Activated T-helper 1 cell treated with Interleukin-2 at 50 U/mL for 16 hours (primary cell): ENCODE measurements at places on chromosomes 5 and 9.
A peak's percentile ranks its signal among the peaks of the same experiment; 100 is the strongest.

- DNase-seq: no peak
Measured at GRCh38 chr9:134538856-134539566, 102.6 kb upstream of the COL5A1 start.

DNA sequence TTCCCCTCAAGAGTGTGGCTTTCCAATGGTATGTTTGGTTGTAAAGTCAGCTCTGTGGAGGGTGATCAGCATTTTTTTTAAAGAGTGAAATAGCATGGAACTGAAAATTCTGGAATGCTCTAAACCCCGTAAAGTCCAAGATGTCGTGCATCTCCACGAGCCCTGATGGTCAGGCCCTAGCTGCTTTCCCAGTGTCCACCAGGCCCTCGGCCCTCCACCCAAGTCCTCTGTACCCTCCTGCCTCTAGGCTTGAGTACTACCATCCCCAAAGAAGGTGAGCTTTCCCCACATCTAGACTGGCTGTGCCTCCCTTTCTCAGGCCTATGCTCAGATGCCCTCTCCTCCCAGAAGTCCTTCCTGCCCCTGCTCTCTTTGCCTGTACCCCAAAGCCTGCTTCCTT is 280.3 kb downstream of the GADD45G start:
- DNase-seq: no peak

DNA sequence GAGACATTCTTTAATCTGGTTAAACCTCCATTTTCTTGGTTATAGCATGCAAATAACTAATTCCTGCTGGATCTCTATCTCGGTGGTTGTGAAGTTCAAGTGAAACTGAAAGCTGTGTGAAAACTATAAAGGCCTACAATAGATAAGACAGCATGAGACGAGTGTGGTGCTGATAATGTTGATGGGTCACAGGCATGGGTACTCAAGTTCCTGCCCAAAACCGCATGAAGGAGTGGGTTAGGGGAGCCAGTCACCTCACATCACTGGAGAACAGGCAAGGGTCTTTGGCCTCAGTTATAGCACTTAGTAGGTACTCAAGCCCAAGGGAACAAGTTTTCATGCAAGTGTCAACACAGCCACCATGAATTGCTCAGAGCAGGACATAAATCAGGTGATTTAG is 16.7 kb downstream of the HMHB1 start:
- DNase-seq: no peak

DNA sequence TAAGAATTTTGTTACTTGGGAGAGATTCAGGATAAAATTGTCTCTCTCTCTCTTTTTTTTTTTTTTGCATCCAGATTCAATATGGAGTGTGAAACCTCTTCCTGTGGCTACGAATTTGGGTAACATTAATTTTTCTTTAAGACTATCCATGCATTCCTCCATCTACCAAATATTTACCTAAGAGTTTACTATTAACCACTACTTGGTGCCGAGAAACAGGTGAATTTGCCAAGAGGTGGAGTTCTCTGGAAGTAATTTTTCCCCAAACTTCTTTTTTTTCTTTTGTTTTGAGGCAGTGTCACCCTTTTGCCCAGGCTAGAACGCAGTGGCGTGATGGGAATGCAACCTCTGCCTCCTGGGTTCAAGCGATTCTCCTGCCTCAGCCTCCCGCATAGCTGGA is 206.3 kb upstream of the VLDLR start:
- DNase-seq: no peak

GRCh38 chr9:92636627-92637026 is 33.3 kb downstream of the IPPK start:
- no peak for DNase-seq

DNA sequence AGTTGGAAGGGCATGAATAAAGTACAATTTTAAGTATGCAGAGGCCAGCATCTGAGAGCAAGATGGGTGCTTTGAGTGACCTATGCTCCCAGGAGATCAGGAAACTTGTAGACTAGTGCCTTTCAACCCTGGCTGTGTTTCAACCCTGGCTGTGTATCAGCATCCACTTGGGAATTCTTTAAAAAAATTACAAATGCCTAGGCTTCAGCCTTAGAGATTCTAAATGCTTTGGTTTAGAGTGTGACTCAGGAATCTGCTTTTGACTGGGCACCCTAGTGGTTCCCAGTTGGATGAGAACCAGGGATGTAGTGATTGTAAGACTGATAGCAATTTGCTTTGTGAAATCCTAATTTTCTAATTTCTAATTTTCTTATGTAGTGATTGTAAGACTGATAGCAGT is 65.6 kb downstream of the RALGPS1 start:
- no peak for DNase-seq

DNA sequence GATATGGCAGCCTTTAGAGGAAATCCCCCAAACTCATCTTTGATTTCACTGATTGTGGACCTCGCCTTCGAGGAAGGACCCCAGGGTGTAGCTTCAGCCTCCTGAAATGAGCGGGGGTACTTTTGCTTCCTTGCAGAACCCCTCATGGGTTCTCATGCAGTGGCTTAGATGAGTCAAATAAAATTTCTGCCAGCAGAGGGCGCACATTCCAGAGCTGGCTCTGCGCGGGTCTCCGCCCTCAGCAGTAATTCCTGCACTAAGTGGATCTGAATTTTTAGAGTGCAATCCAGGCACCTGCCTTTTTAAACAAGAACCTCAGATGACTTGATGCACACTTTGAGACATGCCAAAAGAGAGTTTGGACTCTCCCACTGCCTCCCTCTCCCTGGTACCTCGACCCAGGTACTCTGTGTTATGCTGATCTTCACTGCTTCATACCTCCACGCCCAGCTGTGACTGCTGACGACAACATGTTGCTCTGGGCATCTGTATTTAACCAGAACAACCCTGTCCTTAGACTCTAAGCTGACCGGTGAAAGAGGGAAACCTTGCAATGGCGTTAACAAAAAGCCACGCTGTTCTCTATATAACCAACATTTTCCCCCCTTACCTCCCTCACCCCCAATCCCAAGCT is 7.3 kb downstream of the EGFLAM start:
- DNase-seq: no peak

- DNase-seq: no peak
Measured at GRCh38 chr5:57900381-57900944, 417.9 kb upstream of the ACTBL2 start.

DNA sequence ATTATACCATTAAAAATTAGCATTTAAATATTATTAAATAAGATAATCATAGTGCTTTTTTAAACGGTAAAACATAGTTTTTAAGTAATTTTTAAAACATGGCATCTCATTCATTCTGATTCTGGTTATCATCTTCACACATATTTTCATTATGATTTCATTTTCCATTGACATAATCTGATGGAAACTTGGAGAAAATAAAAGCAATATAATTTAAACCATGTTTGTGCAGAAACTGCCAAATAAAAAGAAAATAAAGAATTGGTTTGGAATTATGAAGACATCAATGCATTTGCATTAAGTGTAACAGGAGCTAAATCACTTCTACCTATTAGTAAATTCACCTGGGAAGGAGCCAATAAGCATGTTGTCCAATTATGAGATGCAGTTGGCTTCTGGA is 490.1 kb upstream of the CD180 start:
- no peak for DNase-seq

GRCh38 chr9:99025616-99026270 is 79.2 kb upstream of the TGFBR1 start:
- no peak for DNase-seq

DNA sequence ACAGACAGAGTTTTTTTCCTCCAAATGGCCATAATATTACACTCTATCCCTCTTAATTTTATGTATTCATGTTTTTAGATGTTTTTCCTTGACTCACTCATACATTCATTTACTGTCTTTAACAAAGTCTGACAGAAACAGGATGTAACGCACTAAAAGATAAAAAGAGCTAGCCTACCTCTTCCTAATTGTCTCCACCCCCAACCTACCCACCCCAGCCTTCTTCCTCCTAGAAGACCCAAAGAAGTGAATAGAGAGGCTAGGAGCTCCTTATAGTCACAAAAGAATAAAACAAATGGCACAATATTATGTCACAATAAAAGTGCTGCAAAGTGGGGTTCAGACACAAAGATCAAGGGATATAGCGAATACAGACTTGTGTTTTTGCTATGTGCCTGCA is 719 bp downstream of the NOL8 start:
- no peak for DNase-seq

DNA sequence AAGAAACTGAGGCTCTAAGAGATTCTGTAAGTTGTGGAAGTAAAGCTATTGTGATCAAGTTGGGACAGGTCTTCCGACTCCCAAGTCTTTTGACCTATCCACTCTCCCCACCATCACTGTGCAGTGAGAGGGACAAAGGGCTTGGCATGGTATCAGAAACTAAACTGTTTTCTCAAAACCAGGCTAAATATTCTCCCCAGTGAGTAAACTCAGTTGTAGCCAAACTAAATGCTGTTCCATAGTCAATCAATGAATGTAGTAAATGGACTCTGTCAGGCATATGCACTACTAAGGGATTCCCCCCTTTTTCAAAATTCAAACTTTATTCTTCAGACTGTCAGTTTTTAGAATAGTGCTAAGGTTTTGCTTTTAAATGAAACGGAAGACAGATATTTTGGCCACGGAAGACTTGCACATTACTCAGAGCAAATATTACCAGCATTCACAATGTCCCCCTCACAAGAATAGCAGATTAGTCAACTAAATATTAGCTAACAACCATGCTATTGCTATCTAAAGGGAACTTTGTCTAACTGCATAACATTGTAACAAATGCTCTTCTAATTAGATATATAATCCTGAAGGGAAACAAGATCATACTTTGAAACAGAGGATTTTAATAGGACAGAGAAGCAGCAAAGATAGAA is 7.1 kb downstream of the PRKAA1 start:
- no peak for DNase-seq

- no peak for DNase-seq
Measured at GRCh38 chr9:6226696-6227095, 11.1 kb downstream of the IL33 start.

DNA sequence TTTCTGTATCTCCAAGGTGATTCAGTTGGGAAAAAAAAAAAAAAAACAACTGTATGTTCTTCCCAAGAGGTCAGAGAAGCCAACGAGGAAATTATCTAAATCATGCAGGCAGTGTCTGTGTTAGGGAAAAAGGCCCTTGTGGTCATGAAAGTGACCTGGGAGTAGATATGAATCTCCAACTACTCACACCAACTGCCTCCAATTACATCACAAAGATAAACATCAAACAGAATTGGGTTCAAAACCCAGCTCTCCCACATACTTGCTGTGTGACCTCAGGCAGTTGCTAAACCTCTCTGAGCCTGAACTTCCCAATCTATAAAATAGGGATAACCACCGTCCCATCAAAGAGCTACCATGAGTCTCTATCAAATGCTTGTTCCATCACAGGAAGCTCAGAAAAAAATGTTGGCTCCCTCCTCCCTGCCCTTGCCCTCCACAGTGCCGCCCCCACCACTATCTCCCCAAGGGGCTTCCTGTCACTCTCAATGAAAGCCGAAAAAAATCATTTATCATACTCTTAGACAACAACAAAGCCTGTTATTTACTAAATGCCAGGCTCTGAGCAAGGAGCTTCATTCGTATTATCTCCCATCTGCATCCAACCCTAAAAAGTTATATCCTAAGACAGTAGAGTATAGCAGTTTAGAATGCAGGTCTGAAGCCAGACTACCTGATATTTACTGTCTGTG is 42.9 kb downstream of the CDK5RAP2 start:
- DNase-seq: no peak

DNA sequence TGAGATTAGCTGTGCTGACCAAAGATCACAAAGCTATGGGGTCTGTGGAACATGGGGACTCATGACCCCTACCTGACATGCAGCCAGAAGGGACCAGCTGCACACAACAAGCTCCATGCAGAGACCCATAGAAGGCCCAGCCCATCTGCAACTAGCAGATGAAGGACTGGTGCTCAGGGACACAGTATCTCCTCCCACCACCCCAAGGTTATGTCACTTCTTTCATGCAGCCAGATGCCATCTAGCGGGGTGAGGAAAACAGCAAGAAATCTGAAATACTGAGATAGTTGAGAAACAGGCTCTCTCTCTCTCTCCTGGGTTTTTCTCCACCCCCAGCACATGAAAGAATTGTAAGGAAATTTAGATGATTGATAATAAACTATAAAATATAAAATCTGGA is 161.3 kb upstream of the DAPK1 start:
- no peak for DNase-seq

GRCh38 chr5:179188636-179189035 is 128.5 kb downstream of the ZNF354C start:
- no peak for DNase-seq

GRCh38 chr9:38315085-38315595 is 77.4 kb upstream of the ALDH1B1 start:
- DNase-seq: no peak

- peak; percentile 19 for DNase-seq
Measured at GRCh38 chr9:7976167-7976755, 176.7 kb upstream of the DMAC1 start.

DNA sequence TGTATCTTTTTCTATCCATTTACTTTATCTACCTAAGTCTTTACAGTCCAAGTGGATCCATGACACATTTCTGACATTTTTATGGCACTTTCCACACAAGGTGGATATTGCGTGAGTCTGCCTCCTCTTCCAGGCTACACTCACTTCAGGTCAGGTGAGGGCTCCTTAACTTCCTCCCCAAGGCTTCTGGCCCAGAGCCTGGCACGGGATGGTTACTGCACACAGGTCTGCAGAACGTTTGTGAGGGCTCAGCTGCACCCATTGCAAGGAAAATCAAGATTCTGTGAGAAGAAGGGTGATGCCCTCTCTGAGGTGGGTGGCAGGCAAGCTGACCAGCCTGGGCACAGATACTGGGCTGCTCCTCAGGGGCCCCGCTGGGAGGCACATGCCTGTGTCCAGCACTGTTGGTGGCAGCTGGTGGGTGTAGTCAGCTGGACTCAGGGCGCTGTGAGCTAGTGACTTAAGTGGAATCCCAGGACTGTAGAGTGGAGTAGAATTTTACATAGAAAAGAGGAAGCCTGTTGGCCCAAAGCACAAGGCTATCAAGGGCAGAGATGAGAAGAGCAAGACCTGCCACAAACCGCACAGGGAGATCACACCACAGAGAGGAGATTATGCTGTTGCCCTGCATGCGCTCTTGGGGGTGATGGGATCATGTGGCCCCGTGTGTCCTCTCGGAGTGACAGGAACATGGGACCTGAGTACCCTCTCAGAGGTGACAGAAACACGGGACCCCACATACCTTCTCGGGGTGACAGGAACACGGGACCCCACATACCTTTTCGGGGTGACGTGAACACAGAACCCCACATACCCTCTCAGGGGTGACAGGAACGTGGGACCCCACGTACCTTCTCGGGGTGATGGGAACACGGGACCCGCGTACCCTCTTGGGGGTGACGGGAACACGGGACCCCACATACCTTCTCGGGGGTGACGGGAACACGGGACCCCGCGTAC is 21.3 kb downstream of the AHRR start:
- DNase-seq: no peak
